Pancreas (tissue), 10 donors: ENCODE measurements at places on chromosomes 16 and 17.
A peak's percentile ranks its signal among the peaks of the same experiment; 100 is the strongest.

- no peak for DNase-seq
Observed at GRCh38 chr16:82470016-82470415, 156.8 kb upstream of the CDH13 start.

DNA sequence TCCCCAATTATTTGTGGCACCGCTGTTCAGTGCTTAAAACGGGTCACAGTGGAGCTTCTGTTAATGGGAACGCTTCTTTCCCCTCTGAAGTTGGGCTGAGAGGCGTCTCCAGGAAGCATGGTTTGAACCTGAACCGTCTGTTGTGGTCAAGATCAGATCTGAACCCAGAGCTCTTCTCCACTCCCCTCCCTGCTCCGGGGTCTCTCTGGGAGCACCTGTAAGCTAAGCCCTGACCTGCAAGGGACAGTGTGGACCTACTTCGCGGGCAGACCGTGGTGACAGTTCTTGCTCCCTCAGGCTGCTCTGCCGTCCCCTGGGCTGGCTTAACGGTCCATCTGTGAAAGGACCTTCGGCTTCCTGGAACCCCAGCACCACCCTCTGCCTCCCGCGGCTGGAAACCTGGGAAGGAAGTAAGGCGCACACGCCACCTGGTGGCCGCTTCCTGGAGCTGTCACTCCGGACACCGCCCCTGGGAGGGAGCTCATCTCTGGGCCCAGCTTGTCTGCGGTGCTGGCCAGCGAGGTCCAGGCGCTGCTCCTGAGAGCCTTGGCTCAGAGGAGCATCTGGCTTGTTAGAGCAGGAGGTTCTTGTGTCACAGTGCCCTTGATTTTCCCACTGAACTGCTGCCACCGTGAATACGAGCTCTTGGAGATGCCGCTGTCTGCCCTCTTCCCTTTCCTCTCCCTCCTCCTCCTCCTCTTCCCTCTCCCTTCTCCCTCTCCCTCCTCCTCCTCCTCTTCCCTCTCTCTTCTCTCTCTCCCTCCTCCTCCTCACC, 518.5 kb upstream of the EEF2KMT start:
- peak; percentile 58 for DNase-seq

DNA sequence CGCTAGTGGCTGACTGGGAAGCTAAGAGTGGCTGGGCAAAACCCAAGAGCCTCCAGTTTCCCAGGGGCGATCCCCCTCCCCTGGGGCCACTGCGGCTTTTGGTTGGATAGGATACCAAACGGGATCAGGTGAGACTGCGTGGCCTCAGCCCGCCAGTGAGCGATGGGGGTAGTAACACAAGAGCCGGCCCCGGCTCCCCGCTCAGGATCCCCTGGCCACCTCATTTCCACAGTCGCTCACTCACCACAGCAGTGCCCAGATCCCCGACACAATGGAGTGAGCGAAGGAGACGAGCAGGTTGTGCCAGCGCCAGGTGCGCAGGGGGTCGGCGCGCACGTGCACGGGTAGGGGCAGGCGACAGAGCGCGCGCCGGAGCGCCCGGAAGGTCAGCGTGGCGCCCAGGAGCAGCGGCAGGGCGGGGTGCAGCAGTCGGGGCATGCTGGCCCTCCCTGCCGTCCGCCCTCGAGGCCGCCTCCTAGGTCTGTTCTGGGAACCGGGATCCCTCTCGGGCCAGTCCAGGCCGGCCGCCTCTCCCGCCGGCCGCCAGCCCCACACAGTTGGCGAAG, 290 bp downstream of the TLCD1 start:
- no peak for DNase-seq

- DNase-seq = no peak
Observed at GRCh38 chr17:58788199-58788598, 32.5 kb downstream of the PPM1E start.

- DNase-seq = peak; percentile 99
Observed at GRCh38 chr17:76397687-76398522, 13.5 kb downstream of the SPHK1 start.

GRCh38 chr17:19730843-19731242, 14.5 kb upstream of the SLC47A2 start:
- DNase-seq = no peak
